ENCODE measurements at places on chromosomes 11 and 22. TPM values are rescaled to one million over a fixed set of nuclear protein-coding genes. Genes with fewer than 3 reads are reported as not detected.

Gene OR2AG2
- 0.09 TPM for total RNA-seq

- H3K4me3 ChIP-seq = peak overlapping the region; percentile 54
- H3K36me3 ChIP-seq = no peaks in the 10 kb centered on the region
- no peak overlapping the region for H3K27ac ChIP-seq
- H3K4me1 ChIP-seq = peaks cover 18% of the 10 kb centered on the region
- peaks cover 60% of the 10 kb centered on the region for H3K27me3 ChIP-seq
Measured at GRCh38 chr22:41975299-41976069, 6.2 kb downstream of the SEPTIN3 start.

Gene TEX54
- not detected for total RNA-seq

Gene CNTF
- 0.82 TPM for total RNA-seq

Gene OR4B1
- total RNA-seq = not detected

Gene SAA1
- 12.8 TPM for total RNA-seq

- no peaks in the 10 kb centered on the region for H3K27me3 ChIP-seq
- H3K27ac ChIP-seq = peak overlapping the region; percentile 5
- H3K4me3 ChIP-seq = no peak overlapping the region
- DNase-seq = no peak
- no peaks in the 10 kb centered on the region for H3K36me3 ChIP-seq
Measured at GRCh38 chr11:35009191-35009943, 92.9 kb downstream of the PDHX start.

GRCh38 chr11:84247926-84248325 is 961.8 kb upstream of the CCDC90B start:
- no peak for DNase-seq
- peaks cover 3% of the 10 kb centered on the region for H3K4me1 ChIP-seq
- no peaks in the 10 kb centered on the region for H3K36me3 ChIP-seq
- no peak overlapping the region for H3K4me3 ChIP-seq

Gene GALR3
- 0.69 TPM for total RNA-seq

DNA sequence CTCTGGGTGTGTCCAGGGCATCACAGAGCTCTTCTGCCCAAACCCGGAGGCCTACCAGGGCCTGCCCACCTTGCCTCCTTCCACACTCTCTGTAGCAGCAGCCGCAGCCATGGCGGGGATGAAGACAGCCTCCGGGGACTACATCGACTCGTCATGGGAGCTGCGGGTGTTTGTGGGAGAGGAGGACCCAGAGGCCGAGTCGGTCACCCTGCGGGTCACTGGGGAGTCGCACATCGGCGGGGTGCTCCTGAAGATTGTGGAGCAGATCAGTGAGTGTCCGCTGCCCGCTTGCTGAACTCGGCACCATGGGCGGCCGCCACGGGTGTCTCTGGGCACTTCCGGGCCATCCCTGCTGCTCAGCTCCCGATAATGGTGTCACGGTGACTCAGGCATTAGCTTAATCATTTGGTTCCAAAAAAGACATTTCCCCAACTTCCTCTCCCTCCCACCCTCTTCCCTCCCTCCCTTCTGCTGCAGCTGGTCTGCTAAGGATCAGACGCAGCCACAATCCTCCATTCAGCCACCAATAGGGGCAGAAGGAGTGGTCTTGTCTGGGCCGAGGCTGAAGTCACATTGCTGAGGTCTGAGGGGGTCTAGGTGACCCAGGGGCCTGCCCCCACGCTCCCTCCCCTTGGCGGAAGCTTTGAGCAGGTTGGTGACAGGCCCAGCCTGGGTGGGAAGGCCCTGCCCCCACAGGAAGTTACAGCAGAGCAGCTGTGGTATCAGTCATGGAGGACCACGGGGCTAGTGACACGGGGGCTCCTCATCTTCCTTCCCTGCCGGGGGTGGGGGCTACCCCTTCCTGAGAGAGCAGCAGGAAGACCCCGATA is 950 bp downstream of the FERMT3 start:
- H3K27me3 ChIP-seq = no peaks in the 10 kb centered on the region
- no peak overlapping the region for H3K27ac ChIP-seq
- no peak overlapping the region for H3K4me3 ChIP-seq
- no peak for DNase-seq

GRCh38 chr11:63920126-63920938 is 3.4 kb upstream of the RCOR2 start:
- peaks cover 15% of the 10 kb centered on the region for H3K4me1 ChIP-seq
- peaks cover 23% of the 10 kb centered on the region for H3K27me3 ChIP-seq
- H3K27ac ChIP-seq = peak overlapping the region; percentile 95
- DNase-seq = peak; percentile 83

GRCh38 chr11:95585069-95585751 is 204.4 kb downstream of the FAM76B start:
- H3K4me1 ChIP-seq = no peaks in the 10 kb centered on the region
- no peaks in the 10 kb centered on the region for H3K36me3 ChIP-seq
- no peak overlapping the region for H3K4me3 ChIP-seq
- H3K27me3 ChIP-seq = no peaks in the 10 kb centered on the region
- no peak for DNase-seq

- no peak overlapping the region for H3K27ac ChIP-seq
- DNase-seq = no peak
- H3K36me3 ChIP-seq = no peaks in the 10 kb centered on the region
- H3K27me3 ChIP-seq = peaks cover 5% of the 10 kb centered on the region
- no peaks in the 10 kb centered on the region for H3K4me1 ChIP-seq
Measured at GRCh38 chr11:4508886-4509285, 26.4 kb downstream of the OR52K1 start.

DNA sequence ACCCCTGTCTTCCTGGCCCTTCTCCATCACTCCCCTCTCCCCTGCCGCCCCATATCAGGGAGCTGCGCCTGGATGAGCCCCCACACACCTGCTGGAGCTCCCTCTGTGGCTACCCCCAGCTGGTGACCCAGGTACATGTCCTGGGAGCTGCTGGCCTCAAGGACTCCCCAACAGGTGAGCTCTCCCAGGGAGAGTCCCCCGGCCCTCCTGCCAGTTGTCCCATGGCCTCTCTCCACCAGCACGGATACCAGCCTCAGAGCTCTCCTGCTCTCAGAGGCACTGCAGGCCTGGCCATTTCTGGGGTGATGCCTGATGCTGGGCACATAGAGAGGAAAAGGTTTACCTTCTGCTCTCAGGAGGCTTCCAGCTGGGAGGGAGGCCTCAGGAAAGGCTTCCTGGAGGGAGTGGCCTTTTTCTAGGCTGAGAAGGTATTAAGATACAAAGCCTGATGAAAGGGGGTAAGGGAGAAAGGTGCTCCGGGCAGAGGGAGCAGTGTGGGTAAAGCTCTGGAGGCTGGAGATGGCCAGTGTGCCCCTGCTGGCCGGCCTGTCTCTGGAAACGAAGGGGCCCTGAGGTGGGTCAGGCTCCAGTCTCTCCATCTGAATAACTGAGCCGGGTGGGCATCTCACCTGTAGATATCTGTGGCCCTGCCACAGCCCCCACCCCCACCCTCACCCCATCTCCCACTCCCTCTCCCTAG is 6.0 kb upstream of the MYO7A start:
- H3K4me3 ChIP-seq = no peak overlapping the region
- no peaks in the 10 kb centered on the region for H3K27me3 ChIP-seq
- no peak overlapping the region for H3K27ac ChIP-seq
- H3K4me1 ChIP-seq = peaks cover 7% of the 10 kb centered on the region
- H3K36me3 ChIP-seq = peaks cover 3% of the 10 kb centered on the region
- no peak for DNase-seq

Gene POU2AF3
- 2.7 TPM for total RNA-seq

DNA sequence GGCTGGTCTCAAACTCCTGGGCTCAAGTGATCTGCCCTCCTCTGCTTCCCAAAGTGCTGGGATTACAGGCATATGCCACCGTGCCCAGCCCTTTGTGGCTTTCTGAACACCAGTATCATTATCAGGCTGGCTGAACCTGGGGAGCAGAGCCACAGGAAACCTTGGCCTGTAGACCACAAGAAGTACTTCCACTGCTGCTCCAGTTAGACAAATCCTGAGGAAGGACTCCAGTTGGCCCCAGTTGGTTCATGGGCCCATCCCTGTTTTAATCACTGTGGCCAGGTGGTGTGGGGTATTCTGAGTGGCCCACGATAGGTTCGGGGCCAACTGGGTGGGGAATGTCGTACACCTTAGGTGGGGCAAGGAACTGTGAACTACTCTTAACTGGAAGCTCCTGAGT is 5.5 kb upstream of the DUSP18 start:
- H3K27ac ChIP-seq = no peak overlapping the region
- peaks cover 5% of the 10 kb centered on the region for H3K4me1 ChIP-seq
- DNase-seq = no peak
- H3K27me3 ChIP-seq = peaks cover 31% of the 10 kb centered on the region
- no peaks in the 10 kb centered on the region for H3K36me3 ChIP-seq
- H3K4me3 ChIP-seq = no peak overlapping the region

- H3K4me3 ChIP-seq = no peak overlapping the region
- H3K27me3 ChIP-seq = no peaks in the 10 kb centered on the region
- DNase-seq = no peak
- H3K4me1 ChIP-seq = peaks cover 81% of the 10 kb centered on the region
- peak overlapping the region; percentile 86 for H3K27ac ChIP-seq
Measured at GRCh38 chr22:39177456-39177775, 24.9 kb upstream of the CBX7 start.

- H3K27ac ChIP-seq = peak overlapping the region; percentile 98
- H3K36me3 ChIP-seq = no peaks in the 10 kb centered on the region
- DNase-seq = peak; percentile 40
- H3K27me3 ChIP-seq = no peaks in the 10 kb centered on the region
- H3K4me3 ChIP-seq = peak overlapping the region; percentile 47
- H3K4me1 ChIP-seq = peaks cover 20% of the 10 kb centered on the region
Measured at GRCh38 chr11:77547863-77548551, 41.7 kb upstream of the AQP11 start.

- DNase-seq = no peak
- no peaks in the 10 kb centered on the region for H3K27me3 ChIP-seq
- H3K4me3 ChIP-seq = no peak overlapping the region
- no peak overlapping the region for H3K27ac ChIP-seq
Measured at GRCh38 chr11:17768547-17768946, 34.0 kb downstream of the KCNC1 start.

DNA sequence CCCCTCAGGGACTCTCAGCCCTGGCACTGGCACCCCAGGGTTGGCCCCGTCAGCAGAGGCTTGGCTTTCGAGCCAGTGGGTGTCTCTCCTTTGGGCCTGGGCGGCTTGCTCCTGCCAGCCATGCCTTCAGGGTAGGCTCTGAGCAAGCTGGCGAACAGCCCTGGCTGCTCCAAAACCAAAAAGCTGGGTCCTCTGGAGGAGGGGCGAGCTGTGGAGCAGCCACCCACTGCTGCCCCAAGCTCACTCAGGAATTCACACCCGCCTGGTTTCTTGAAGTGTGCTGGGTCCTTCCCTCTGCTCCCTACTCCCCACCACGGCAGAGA is 6.2 kb downstream of the YDJC start:
- DNase-seq = no peak
- peaks cover 28% of the 10 kb centered on the region for H3K4me1 ChIP-seq
- H3K4me3 ChIP-seq = no peak overlapping the region
- 0 out of 2 replicates have a peak overlapping the region, but pooled peaks have one; percentile 19 for H3K27ac ChIP-seq

- no peaks in the 10 kb centered on the region for H3K27me3 ChIP-seq
- no peak overlapping the region for H3K4me3 ChIP-seq
- no peak for DNase-seq
- H3K4me1 ChIP-seq = peaks cover 16% of the 10 kb centered on the region
- H3K36me3 ChIP-seq = no peaks in the 10 kb centered on the region
- no peak overlapping the region for H3K27ac ChIP-seq
Measured at GRCh38 chr11:67438158-67438902, 848 bp upstream of the PTPRCAP start.

- no peaks in the 10 kb centered on the region for H3K27me3 ChIP-seq
- H3K36me3 ChIP-seq = no peaks in the 10 kb centered on the region
- no peak overlapping the region for H3K27ac ChIP-seq
Measured at GRCh38 chr11:79150966-79151365, 289.9 kb downstream of the TENM4 start.

Gene ADM
- 40.8 TPM for total RNA-seq

- H3K4me3 ChIP-seq = peak overlapping the region; percentile 68
- H3K4me1 ChIP-seq = peaks cover 6% of the 10 kb centered on the region
- no peaks in the 10 kb centered on the region for H3K36me3 ChIP-seq
- no peak overlapping the region for H3K27ac ChIP-seq
- DNase-seq = no peak
- peaks cover 33% of the 10 kb centered on the region for H3K27me3 ChIP-seq
Measured at GRCh38 chr22:21030621-21031544, 1.5 kb downstream of the SLC7A4 start.

DNA sequence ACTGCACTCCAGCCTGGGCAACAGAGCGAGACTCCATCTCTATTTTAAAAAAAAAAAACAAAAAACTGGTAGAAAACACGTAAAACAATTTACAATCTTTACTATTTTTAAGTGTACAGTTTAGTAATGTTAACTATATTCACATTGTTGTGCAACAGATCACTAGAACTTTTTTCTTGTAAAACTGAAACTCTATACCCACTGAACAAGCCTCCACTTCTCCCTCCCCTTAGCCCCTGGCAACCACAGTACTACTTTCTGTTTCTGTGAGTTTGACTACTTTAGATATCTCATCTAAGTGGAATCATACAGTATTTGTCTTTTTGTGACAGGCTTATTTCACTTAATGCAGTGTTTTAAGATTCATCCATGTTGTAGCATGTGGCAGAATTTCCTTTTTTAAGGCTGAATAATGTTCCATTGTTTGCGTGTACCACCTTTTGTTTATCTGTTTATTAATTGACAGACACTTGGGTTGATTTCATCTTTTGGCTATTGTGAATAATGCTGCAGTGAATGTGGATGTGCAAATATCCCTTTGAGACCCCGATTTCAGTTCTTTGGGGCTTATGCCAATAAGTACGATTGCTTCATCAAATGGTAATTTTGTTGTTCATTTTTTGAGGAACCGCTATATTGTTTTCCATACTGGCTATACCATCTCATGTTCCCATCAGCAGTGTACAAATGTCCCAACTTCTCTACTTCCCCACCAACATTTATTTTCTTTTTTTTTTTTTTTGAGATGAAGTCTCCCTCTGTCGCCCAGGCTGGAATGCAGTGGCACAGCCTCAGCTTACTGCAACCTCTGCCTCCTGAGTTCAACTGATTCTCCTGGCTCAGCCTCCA is 11.0 kb downstream of the DDB2 start:
- H3K27me3 ChIP-seq = no peaks in the 10 kb centered on the region
- no peak overlapping the region for H3K4me3 ChIP-seq
- no peak for DNase-seq
- H3K4me1 ChIP-seq = no peaks in the 10 kb centered on the region

Gene PTPN5
- total RNA-seq = 6.7 TPM

Gene AP5B1
- total RNA-seq = 16.5 TPM

- H3K27me3 ChIP-seq = peaks cover 11% of the 10 kb centered on the region
- no peak overlapping the region for H3K27ac ChIP-seq
- no peaks in the 10 kb centered on the region for H3K36me3 ChIP-seq
- DNase-seq = no peak
Measured at GRCh38 chr11:118663902-118664301, 15.5 kb downstream of the TREH start.

DNA sequence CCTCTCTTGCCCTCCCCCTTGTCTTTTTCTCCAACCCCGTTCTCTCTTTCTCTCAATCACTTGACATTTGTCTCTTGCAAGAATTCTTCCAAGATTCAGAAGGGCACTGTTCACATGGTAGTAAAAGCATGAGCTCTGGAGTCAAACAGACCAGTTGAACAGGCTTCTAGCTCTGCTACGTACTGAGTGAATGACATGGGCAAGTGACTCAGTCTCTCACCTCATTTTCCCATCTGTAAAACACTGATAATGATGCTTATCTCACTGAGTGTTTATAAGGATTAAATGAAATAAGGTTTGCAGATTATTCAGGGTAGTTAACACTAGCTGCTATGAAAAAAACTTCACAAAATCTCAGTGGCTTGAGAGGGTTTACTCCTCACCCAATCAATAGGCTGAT is 5.9 kb upstream of the IL10RA start:
- H3K36me3 ChIP-seq = no peaks in the 10 kb centered on the region
- H3K4me3 ChIP-seq = no peak overlapping the region
- H3K27me3 ChIP-seq = peaks cover 20% of the 10 kb centered on the region
- DNase-seq = no peak
- H3K27ac ChIP-seq = no peak overlapping the region
- H3K4me1 ChIP-seq = peaks cover 5% of the 10 kb centered on the region

Gene STK33
- total RNA-seq = 13.3 TPM

Data from WTC11 (cell line).